MCF 10A (cell line): ENCODE measurements at places on chromosomes 1 and 21.

DNA sequence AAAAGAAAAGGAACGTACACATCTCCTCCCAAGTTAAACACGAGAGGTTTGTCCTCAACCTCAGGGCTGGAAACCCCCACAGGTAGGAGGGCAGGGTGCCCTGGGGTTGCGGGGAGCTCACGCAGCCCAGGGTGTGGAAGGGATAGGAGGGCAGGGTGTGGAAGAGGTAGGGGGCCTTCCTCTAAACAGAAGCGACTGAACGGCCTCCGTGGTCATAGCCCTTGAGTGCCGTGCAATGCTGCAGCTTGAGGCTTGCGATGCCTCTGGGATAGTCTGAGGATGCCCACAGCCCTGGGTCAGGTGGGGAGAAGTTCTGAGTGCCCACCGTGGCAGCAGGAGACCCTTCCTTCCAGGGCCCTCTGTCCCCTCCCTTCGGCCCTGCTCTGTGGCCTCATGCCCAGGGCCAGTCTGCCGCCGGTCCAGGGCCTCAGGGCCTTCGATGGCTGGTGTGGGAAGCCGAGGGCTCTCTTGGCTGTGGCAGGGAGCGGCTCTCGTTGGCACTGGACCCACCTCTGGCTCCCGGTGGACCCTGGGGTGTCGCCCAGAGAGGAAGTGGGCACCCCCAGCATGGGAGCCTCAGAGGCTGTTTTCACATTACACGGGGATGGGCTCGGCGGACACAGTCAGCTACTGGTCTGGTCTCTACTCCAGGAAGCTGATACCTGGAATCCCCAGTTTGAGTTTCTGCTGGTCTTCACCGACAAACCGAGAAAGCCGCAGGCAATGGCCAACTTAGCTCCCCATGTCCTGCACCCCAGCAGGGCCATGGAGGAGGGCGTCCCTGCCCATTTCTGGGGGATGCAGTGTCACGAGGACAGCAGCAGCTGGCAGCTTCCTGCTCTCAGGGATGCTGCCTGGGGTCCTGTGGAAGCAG, 6.4 kb upstream of the CDK11B start:
- no peak for DNase-seq

DNA sequence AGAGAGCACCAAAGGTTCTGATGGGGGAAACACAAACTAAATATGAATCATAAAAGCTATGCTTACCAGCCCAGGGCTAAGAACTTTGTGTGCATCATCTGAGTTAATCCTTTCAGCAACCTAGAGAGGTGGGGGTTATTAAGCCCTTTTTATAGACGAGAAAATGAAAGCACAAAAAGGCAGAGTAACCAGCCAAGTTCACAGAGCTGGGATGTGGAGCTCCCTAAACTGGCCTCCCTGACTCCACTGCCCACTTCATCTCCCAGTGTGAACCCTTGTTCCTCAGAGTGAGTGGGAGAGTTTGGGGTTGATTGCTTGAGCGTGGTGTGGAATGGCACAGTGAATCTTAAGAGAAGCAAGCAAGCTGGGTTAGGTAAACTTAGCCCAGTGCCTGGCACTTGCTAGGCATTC, 10.8 kb upstream of the BCAR3 start:
- DNase-seq: peak; percentile 44

DNA sequence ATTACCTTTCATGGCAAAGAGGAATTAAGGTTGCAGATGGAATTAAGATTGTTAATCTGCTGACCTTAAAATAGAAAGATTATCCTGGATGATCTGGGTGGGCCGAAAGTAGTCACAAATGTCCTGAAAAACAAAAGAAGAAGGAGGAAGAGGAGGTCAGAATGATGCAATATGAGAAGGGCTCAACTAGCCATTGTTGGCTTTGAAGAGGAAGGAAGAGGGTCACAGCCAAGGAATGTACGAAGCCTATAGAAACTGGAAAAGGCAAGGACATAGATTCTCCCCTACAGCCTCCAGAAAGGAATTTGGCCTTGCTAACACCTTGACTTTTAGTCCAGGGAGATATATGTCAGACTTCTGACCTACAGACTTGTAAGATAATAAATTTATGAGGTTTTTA, 39.4 kb upstream of the FMOD start:
- DNase-seq: no peak

- no peak for DNase-seq
Observed at GRCh38 chr1:18766328-18766727, 93.1 kb downstream of the TAS1R2 start.

- no peak for DNase-seq
Observed at GRCh38 chr1:32767156-32767555, 50.0 kb downstream of the YARS1 start.

- DNase-seq: peak; percentile 43
Observed at GRCh38 chr1:44050261-44050660, 19.0 kb upstream of the SLC6A9 start.

GRCh38 chr1:99786751-99787501, 20.5 kb upstream of the FRRS1 start:
- no peak for DNase-seq

DNA sequence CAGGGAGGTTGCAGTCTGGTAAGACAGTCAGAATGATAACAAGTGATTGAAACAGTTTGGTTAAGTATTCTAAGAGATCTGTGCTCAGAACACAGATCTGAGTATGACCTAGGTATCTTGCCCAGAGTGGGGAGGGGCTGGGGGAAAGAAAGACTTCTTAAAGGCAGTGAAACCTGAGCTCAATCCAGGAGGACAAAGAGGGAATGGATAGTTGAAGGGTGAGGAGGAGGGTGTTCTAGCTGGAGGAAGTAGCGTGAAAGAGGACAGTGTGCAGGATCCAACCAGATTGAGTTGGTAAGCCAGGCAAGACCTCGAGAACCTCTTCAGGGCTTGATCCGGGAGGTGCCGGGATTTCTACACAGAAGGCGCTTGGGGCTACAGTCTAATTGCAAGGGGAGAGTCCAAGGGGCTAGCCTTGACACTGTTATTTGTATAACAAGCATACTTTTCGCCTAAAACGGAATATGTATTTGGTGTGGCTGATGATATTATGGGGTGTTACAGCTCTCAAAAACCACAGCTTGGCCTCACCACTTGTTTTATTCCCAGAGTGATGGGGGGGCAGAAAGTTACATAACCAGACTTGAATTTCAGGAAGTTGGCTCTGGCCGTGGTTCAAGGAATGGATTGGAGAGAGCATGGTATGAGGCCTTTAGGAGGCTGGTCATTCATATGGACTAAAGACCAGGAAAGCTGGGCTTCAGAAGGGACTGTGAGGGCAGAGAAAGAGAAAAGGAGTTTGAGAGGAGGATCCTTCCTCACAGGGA, 19.1 kb downstream of the RCSD1 start:
- no peak for DNase-seq

DNA sequence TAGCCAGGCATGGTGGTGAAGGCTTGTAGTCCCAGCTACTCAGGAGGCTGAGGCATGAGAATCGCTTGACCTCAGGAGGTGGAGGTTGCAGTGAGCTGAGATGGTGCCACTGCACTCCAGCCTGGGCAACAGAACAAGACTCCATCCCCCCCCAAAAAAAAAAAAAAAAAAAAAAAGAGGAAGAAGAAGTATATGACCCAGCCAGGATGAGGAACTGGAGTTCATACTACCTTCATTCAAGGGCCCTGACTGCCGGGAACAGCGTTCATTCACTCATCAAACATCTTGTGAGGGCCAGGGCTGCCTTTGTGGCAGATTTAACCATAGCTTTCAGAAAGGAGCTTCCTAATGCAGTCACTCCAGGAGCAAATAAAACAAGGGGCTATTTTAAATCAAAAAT, 127.6 kb downstream of the MRPS6 start:
- DNase-seq: no peak

- DNase-seq: peak; percentile 62
Observed at GRCh38 chr1:67687649-67688048, 2.6 kb downstream of the GADD45A start.

DNA sequence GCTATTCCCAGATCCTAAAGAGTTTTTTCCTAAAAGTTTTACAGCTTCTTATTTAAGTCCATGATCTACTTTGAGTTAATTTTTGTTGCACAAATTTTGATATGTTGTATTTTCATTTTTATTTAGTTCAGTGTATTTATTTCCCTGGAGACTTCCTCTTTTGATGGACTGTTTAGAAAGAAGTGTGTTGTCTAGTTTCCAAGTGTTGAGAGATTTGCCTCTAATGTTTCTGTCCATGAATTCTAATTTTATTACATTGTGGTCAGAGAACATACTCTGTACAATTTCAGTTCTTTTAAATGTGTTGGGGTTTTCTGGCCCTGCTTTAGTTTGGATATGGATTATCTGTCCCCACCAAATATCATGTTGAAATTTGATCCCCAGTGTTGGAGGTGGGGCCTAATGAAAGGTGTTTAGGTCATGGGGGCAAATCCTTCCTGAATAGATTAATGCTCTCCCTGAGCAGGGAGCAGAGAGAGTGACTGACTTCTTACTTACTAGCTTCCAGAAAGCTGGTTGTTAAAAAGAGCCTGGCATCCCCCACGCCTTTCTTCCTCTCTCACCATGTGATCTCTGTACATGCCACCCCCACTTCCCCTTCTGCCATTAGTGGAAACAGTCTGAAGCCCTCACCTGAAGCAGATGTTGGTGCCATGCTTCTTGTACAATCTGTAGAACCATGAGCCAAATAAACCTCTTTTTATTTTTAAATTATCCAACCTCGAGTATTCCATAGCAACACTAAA, 4.6 kb downstream of the CHD1L start:
- DNase-seq: no peak

- DNase-seq: peak; percentile 10
Observed at GRCh38 chr1:185155600-185156287, 1.0 kb downstream of the TRMT1L start.

- no peak for DNase-seq
Observed at GRCh38 chr21:24023402-24023801, 1583.9 kb downstream of the MRPL39 start.

GRCh38 chr1:176379626-176380339, 83.2 kb upstream of the PAPPA2 start:
- peak; percentile 23 for DNase-seq

GRCh38 chr1:36297062-36297461, 9.1 kb upstream of the SH3D21 start:
- DNase-seq: no peak

- DNase-seq: no peak
Observed at GRCh38 chr1:42142894-42143675, 10.1 kb upstream of the GUCA2B start.

- no peak for DNase-seq
Observed at GRCh38 chr1:195851016-195851601, 757.1 kb downstream of the KCNT2 start.

DNA sequence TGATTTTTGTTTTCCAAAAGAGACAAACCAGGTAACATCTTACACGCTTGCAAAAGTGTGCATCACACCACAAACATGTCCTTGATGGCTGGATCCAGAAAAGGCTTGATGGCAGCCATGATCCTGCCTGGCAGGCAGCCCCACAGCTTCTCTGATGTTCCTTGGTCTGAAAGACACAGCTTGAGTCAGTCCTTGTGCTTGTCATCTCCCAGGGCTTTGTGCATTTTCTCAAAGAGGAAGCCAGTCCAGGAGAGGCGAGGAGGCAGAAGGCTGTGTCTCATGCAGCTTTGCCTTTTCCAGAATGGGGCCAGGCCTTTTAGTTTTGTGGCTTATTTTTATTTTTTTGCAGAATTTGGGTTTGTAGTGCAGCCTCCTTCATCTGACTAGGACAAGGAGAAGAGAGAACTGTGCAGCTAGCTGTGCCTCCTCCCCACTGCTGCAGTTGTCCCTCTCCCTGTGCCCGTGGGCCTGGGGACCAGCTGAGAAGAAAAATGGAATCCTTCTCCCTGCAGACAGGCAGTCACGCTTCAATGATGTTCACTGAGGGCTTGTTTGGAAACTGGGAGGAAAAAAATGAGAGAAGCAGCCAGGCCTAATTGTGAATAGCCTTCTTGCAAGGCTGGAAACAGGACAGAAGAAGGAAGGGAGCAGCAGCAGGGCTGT, 7.4 kb downstream of the FNDC5 start:
- no peak for DNase-seq

DNA sequence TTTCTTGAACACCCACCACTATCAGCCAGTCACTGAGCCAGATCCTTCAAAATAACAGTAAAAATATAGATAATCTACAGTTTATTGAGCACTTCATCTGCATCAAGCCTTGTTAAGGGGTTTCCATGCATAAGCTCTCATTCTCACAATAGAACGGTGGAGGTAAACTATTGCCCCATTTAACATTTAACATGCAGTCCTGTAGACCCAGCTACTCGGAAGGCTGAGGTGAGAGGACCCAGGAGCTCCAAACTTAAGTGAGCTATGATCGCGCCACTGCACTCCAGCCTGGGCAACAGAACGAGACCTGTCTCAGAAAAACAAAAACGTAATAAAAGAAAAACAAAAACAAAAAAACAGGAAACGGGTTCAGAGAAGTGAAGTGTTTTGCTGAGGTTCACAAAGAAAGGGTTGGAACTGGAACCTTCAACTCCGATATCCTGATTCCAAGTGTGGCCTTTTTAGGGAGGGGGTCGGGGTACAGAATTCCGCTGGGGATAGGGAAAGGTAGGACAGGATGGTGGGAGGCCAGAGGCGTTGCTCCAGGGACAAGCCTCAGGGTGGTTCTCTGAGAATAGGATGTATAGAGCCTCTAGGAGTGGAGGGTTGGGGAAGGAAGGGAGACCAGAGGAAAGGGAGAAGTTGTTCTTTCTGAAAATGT, 11.6 kb upstream of the SESN2 start:
- DNase-seq: no peak

GRCh38 chr1:23792151-23792945, 1.4 kb downstream of the LYPLA2 start:
- no peak for DNase-seq

DNA sequence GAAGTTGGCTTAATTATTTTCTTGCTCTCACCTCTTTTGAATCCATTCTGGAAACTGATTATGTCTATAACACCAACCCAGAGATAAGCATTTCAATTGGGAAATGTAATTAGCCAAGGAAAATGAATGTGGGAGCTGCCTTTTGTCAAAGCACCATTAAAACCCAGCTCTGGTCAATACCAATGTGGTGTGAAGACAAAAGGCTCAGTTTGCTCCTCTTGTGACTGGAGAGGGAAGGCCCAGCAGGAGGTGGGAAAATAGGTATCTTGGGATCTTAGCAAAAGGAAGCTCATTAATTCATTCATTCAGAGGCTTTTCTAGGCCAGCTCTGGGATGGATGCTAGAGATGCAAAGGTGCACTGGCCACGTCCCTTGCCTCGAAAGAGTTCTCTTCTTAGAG, 75.0 kb upstream of the SELENON start:
- no peak for DNase-seq

DNA sequence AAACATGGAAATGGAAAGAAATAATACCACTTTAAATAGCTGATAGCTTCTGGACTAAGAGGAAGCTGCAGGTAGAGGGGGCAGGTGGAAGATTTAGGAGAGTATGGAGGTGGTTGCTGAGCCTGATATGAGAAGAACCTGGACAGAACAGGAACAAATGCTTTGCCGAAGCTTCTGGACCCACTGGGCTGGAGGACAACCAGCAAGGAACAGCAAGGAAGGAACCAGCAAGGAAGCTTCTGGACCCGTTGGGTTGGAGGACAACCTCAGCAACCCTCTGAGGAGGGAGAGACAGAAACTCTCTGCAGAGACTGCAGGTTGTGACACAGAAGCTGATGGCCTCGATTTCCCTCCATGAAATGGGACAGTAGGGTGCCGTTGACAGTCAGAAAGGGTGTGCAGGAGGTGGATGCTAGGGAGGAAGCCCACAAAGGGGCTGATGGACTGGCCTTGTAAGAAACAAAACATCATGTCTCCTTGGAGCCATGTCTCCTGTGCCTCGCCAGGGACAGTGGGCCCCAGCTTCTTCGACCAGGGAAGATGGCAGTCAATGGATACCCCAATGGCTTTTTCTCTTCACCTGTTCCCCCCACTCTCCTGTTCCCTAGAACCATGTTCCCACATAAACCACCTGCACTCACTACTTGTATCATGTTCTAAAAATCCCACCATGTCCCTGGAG, 8.3 kb upstream of the WNT3A start:
- no peak for DNase-seq
